Urothelium cell line (cell line): ENCODE measurements at places on chromosomes 12 and 14.

- DNase-seq, result no peak
Observed at GRCh38 chr14:43471595-43471994, 1035.5 kb downstream of the FSCB start.

- peak; percentile 86 for DNase-seq
Observed at GRCh38 chr12:117441751-117442150, 80.3 kb upstream of the NOS1 start.

- no peak for DNase-seq
Observed at GRCh38 chr12:118354903-118355302, 17.8 kb downstream of the TAOK3 start.

- peak; percentile 50 for DNase-seq
Observed at GRCh38 chr12:103401421-103401820, 94.3 kb downstream of the C12orf42 start.

DNA sequence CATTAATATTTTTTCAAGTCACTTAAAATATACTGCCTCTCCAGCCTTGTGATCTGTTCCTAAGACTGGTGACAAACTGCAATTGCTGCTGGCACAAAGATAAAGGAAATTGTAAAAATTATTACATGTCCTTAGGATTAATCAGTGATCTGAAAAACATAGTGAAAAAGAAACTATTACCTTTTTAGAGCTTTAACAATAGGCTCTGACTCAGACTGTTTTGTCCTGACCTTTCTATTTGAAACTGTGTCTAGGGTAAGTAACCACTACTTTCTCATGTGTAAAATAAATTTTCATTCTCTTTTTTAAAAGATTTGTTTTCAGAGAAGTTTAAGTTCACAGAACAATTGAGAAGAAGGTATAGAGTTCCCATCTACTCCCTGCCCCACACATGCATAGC, 80.4 kb upstream of the CLEC14A start:
- DNase-seq, result no peak

DNA sequence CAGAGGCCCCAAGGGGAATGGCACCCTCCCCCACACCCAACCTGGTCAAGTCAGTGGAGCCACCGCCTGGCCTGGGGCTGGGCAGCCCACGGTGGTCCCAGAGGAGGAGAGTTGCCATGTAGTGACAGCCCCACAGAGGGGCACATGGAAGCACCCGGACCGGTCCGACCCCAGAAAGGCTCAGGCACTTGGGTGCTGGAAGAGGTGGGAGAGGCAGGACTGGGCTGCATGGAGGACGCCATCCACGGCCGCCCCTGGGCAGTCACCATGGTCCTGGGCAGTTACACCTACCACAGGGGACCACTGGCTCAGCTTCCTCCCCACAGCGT, 37.9 kb upstream of the TMEM179 start:
- no peak for DNase-seq

- no peak for DNase-seq
Observed at GRCh38 chr14:42719391-42719790, 1112.7 kb downstream of the LRFN5 start.

GRCh38 chr12:132773077-132773955, 11.7 kb upstream of the ANKLE2 start:
- no peak for DNase-seq

- no peak for DNase-seq
Observed at GRCh38 chr12:85509081-85509856, 229.2 kb downstream of the ALX1 start.

GRCh38 chr12:54564768-54565167, 15.4 kb downstream of the PDE1B start:
- no peak for DNase-seq

GRCh38 chr14:69153152-69153872, 393 bp upstream of the DCAF5 start:
- peak; percentile 100 for DNase-seq

- no peak for DNase-seq
Observed at GRCh38 chr14:105476097-105476830, 1.6 kb downstream of the CRIP2 start.

GRCh38 chr12:112971248-112971647, 7.1 kb upstream of the OAS2 start:
- DNase-seq, result no peak

GRCh38 chr12:27936196-27936595, 36.3 kb downstream of the PTHLH start:
- no peak for DNase-seq

DNA sequence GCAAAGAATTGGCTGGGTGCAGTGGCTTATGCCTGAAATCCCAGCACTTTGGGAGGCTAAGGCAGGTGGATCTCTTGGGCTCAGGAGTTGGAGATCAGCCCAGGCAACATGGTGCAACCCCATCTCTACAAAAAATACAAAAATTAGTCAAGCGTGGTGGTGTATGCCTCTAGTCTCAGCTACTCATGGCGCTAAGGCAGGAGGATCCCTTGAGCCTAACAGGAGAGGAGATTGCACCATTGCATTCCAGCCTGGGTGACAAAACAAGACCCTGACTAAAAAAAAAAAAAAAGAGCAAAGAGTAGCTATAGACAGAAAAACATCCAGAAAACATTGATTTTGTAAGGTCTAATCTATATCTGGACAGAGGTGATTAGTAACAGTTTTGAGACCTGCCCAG, 25.0 kb downstream of the KIF21A start:
- DNase-seq, result no peak

DNA sequence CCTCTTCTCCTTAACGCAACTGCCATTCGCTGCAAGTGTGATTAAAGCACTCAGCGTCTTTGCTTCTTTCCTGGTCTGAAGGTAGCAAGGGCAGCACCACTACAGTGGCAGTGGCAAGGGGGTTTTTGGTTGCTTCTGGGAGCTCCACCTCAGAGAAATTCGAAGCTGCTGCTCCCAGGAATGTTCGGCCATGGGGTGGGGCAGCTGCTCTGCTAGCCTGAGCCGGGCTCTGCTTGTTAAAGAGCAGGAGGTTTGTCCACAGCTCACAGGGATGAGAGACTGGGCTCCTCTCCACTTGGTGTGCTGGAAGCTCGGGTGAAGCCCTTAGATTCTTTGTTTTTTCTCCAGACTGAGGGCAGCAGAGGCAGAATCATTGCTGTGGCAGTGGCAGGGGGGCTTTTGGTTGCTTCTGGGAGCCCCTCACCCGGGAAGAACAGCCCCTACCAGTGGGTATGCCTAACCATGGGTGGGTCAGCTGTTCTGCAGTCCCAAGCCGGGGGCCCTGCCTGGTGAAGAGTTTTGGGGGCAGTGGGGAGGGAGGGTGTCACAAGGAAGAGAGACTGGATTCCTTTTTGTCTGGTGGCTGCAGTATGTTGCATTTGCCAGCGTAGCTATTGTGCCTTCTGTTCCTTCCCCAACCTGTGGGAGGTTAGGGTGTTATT, 340.2 kb downstream of the AEBP2 start:
- no peak for DNase-seq

GRCh38 chr12:30826276-30826675, 71.5 kb upstream of the CAPRIN2 start:
- DNase-seq, result no peak

GRCh38 chr12:4526923-4527546, 11.7 kb upstream of the RAD51AP1 start:
- no peak for DNase-seq

DNA sequence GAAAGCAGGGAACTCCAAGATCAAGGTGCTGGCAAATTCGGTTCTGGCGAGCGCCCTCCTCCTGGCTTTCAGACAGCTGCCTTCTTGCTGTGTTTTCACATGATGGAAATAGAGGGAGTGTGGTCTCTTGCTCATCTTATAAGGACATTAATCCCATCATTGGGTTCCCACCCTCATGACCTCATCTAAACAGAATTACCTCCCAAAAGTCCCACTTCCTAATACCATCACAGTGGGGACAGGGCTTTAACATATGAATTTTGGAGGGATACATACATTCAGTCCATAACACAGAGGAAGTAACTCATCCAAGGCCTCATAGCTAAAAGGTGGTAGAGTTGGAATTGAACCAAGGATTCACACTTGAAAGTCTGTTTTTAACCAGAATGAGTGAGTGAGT, 28.6 kb downstream of the DYRK2 start:
- no peak for DNase-seq

DNA sequence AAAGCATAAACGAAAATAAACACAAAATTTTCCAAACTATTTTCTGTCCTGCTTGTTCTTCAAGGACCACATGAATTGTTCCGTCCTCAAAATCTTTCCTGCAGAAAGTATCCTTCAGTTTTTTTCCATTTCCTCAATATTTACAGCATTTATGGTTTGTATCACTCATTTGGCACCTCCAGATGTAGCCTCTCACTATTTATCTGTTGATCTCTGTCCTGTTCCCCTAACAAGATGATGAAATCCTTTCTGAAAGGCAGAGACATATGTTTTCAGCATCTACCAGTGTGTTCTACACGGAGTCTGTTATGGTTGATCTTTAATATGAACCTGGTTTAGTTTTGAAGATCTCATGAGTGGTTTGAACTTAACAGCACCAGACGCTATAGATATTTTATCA, 490.2 kb downstream of the NELL2 start:
- no peak for DNase-seq

DNA sequence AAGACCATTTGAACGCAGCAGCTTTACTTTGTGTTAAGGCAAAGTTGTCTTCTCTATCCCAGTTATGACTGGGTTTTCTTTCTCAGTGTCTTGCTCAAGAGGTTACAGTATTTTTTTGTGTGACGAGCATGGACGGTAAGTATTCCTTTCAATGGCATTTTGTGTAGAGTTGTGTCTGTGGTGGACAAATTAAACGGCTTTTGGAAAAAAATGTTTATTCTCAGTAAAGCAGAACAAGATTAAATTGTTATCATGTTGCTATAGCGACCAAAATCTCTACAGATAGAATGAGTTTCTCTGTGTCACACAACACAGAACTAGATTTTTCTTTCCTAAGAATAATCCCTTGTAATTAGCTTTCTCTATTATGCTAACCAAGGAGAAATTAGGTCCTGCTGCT, 417.1 kb downstream of the AEBP2 start:
- no peak for DNase-seq

GRCh38 chr14:21999402-21999801, 325.8 kb upstream of the OR4E1 start:
- no peak for DNase-seq

GRCh38 chr14:59890676-59891075, 20.1 kb upstream of the RTN1 start:
- no peak for DNase-seq

DNA sequence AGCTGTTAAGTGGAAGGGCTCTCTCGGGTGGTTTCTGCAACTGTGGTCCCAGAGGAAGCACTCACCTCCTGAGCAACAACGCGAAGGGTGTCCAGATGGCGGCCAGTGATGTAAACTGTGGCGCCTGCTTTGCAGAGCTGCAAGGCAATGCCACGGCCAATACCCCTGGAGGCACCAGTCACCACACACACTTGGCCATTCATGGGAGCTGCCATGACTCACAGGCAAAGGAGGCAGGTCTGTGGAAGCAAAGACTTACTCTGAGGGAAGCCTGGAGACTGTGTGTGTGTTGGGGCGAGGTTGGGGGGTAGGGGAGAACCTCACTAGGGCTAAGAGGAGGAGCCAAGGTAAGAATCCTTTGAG, 707 bp downstream of the DHRS1 start:
- peak; percentile 65 for DNase-seq

- DNase-seq, result no peak
Observed at GRCh38 chr14:93051600-93052546, 63.9 kb downstream of the ITPK1 start.

DNA sequence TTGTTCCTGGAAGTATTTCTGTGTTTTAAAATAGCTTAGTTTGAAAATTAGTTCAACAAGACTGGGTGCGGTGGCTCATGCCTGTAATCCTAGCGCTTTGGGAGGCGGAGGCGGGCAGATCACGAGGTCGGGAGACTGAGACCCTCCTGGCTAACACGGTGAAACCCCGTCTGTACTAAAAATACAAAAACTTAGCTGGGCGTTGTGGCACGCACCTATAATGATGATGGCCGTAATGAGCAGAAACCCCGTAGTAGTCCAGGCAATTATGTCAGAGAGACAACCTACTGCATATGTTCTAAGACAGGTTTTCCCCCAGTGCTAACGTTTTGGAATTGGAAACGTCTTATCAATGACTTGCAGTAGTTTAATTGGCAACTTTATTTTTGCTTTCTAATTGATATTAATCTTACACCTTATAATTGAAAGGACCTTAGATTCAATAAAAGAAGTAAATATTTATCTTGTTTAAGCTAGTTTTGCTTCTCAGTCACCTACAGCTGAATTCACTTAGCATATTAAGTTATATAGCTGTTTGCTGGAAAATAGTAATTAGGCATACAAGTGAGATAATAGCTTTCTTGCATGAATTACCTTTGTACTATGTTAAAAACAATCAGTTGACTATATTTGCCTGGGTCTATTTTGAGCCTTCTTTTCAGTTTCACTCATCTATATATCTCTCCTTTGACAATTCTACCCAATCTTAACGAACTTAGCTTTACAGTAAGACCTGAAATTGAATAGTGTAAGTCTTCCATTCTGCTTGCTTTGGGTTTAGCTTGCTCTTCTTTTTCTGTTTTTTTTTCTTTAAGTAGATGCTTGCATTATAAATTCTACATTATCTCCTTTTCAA, 15.6 kb downstream of the CLECL1 start:
- no peak for DNase-seq

DNA sequence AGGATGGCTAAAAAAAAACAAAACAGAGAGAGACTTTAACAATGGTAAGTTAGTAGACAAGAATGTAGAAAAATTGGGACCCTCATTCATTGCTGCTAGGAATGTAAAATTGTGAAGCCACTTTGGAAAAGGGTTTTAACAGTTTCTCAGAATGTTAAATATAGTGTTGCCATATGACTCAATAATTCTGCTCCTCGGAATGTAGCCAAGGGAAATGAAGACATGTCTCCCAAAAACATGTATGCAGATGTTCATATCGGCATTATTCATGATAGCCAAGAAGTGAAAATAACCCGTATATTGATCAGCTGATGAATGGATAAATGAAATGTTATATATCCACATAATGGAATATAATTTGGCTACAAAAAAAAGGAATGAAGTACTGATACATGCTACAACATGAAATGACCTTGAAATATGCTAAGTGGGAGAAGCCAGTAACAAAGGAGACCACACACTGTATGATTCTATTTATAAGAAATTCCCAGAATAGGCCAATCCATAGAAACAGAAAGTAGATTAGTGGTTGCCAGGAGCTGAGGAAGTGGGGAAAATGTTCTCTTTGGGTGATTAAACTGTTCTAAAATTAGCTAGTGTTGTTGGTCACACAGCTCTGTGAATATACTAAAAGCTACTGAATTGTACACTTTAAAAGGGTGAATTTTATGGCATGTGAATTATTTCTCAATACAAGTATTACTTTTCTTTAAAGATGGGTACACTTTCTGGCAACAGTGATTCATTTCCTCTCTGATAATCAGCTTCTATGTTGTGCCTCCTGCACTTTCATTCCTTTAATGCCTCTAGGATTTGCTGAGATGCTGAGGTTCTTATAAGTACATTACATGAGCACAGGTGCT, 132.5 kb downstream of the DAAM1 start:
- DNase-seq, result no peak

DNA sequence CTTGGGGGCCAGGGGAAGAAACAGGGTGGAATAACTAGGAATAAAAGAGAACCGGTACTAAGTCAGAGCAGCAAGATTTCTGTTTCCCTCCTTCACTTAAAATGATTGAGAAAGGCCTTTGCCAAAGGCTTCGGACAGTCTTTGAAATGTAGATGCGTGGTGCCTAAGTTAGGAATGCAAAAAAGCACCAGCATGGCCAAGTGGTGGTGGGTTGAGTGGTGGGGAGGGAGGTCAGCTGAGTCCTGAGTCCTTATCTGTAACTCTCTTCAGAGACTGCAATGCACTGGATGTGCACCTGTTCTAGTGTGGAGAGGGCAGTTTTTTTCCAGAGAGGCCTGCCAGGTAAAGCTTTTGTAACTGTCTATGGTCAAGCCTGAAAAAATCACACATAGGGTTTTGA, 919.9 kb downstream of the FSCB start:
- no peak for DNase-seq
